ENCODE measurements at places on chromosomes 12 and 14. TPM values are rescaled to one million over a fixed set of nuclear protein-coding genes. Genes with fewer than 3 reads are reported as not detected.

MYH6 gene
- not detected for total RNA-seq

PRH2 gene
- total RNA-seq, result not detected

CCDC196 gene
- total RNA-seq, result not detected

EML1 gene
- 57.5 TPM for total RNA-seq

GALNT16 gene
- total RNA-seq, result 8.9 TPM

KRT83 gene
- total RNA-seq, result not detected

PPTC7 gene
- total RNA-seq, result 30.8 TPM

OR6C4 gene
- total RNA-seq, result not detected

NDRG2 gene
- 125 TPM for total RNA-seq

All from subcutaneous adipose tissue (tissue), 4 donors.